NCI-H2081 treated with DMSO at 0.1 percent for 48 hours (cell line): ENCODE measurements at places on chromosomes 6 and 20.

GRCh38 chr6:42269553-42269952, 51.9 kb upstream of the MRPS10 start:
- DNase-seq: no peak

- DNase-seq: no peak
Measured at GRCh38 chr6:79898076-79898475, 49.3 kb downstream of the ELOVL4 start.

DNA sequence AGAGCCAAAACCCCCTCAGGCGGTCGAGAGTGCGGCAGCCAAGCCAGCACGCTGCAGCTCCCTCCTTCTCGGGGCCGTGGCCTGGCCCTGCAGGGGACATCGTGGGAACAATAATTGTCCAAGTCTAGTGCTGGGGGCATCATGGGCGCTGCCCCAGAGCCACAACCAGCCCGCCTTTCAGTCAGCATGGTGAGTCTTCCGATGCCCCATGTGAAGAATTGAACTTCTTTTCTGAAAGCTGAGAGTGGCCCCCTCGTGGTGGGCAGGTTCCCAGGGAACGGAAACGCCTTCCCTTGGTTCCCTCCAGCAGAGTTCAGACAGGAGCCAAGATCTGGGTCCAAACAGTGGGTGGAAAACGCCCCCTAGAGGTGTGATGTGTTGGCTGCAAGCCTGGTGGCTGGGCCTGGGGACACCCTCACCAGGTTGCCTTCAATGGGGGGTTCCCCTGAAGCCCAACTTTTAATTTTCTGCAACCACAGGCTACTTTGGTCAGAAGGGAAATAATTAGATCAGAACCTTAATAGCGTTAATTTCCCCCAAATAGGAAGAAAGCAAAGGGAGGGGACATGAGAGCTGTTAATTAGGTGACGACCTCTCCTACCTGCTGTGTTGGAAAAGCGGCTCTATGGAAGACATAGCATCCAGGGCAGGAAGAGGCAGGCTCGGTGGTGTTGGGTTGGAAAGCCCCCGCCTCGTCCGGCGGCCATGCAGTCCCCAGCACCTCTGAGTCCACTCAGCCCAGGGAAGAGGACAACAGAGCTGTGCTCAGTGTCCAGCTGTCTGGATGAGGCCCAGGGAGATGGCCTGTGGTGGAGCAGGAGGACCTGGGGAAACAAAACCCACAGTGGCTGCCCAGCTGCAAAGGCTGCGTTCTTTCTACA, 4.7 kb upstream of the MRGBP start:
- peak; percentile 31 for DNase-seq

DNA sequence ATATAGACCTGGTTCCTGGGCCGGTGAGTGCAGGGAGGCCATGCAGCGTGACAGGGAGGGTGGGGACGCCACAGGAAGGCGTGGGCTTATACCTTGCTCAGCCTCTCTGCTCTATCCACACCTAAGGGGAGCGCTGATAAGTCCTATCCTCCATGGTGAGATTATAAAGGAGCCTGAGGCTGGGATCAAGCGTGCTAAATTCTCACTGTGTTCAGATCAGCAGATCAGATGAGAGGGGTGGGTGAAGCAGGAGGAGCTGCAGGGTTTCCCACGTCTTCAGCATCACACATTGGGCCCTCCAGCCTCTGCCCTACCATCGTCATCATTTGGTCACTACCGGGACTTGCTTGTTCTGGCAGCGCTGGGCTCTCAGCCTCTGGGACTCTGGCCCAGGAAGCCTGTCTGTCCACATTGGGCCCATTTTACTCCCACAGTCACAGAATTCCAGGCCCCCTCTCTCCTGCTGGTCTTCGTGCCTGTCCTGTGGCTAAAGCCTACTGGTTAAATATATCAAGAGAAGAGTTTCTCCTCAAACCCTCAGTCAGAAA, 29.1 kb upstream of the PDE10A start:
- no peak for DNase-seq

GRCh38 chr20:44773070-44773829, 27.6 kb downstream of the KCNK15 start:
- DNase-seq: no peak

DNA sequence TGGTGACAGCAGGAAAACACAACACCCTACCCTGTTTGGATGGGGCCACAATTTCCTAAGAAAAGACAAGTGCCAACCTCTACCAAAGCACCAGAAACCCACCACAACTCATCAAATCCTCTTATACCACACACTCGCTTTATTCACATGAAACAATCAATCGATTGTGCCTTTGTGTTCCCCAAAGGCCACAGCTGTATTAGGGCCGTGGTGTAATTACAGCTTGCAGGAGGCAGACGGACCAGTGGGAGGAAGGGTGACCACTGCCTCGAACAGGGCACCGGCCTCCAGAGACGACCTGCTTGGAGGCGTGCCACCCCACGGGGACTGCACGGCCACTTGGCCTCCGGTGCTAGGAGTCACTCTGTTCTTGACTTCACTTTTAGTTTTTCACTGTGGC, 264.1 kb downstream of the FOXC1 start:
- DNase-seq: no peak

GRCh38 chr6:112524071-112524470, 176.9 kb downstream of the RFPL4B start:
- DNase-seq: no peak

GRCh38 chr6:129209355-129209754, 326.4 kb downstream of the LAMA2 start:
- DNase-seq: no peak

DNA sequence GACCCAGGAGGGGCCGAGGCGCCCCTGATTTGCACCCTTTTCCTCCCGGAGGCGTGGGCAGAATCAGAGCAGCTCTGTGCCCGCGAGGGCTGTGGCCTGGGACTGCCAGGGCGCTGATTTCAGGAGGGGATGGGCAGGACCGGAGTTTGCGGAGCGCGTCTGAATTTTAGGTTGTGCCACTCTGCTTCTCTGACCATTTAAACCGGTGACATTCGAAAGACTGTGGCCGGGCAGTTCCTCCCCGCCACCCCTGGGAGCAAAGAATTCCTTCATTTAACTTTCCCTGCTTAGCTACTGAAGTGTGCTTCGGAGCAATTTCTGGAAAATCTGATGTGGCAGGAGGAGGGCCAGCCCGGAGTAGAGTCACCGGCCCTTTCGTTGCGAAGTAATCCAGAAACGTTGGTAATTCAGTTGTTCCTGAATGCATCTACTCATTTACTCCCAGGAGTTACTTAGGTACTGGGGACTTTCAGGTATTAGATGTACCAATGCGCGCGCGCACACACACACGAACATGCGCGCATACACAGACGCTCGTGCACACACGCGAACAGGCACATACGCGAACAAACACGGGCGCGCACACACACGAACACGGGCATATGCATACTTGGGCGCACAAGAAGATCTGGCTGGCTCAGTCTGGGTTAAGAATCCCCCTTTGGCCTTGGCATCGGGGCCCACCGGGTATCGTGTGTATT, 568 bp downstream of the CCDC170 start:
- no peak for DNase-seq

DNA sequence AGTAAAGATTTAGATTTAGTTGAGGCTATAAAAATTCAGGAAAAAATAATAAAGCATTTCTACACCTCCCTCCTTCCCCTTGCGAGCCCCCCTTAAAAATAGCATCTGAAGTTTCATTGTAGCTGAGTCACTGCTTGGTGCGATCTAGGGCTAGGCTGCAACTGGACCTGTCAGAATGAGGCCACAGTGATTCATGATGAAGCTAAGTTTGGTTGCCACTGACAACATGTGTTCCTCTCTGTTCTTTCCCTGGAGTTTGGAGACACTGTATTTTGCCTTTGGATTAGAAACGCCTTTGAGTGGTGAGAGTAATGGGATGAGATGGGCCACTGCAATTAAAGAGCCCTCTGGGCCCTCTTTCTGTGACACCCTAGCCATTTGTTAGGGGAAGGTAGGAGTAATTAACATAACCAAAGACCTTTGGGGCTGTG, 334.1 kb downstream of the NRN1 start:
- DNase-seq: no peak

DNA sequence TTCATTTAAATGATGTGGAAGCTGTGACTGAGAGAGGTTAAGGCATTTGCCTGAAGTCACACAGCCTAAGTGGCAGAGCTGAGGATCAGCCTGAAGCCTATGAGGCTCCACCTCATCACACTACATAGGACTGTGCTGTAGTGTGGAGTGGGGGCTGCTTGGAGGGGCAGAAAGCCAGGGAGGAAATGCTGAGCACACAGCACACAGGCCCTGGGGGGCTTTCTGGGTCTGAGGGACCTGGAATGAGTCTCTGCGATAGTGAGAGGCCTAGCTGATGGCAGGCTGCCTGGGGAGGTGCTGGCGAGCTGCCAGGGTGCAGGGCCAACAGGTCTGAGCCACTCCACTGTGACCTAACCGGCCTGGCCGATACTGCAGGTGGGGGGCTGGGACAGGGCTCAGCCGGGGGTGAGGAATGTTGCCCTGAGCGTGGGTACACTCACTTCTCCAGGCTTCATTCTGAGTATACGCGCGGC, 2.2 kb upstream of the ARHGAP40 start:
- DNase-seq: no peak

GRCh38 chr6:170086639-170087420, 204.0 kb downstream of the DLL1 start:
- no peak for DNase-seq
